Ureter (tissue), 1 donor: ENCODE measurements at places on chromosomes 5 and 9. TPM values are rescaled to one million over a fixed set of nuclear protein-coding genes. Genes with fewer than 3 reads are reported as not detected.

GRCh38 chr5:31516802-31517201 lies 15.1 kb downstream of the DROSHA start:
- DNase-seq = no peak

DNA sequence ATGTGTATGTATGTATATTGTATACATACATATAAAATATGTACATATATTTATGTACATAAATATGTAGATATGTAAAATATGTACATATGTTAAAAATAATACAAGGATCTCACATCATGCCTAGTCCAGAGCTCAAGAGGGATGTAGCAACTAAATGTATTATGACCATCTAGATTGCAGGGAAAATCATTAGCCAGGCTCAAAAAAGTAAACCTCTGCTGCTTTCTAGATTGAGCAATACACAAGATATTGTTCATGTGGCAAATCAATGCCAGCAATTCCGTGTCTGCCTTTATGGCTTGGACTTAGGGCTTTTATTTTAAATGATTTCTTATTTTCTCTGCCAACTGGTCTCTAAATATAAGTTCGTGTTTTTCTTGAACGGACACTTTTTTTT lies 65.2 kb downstream of the RAI14 start:
- DNase-seq = no peak

- DNase-seq = no peak
These were observed 964.7 kb upstream of the PTPRD start for GRCh38 chr9:11577522-11577921.

- DNase-seq = no peak
These were observed 662.1 kb upstream of the FTMT start for GRCh38 chr5:121189342-121190305.

DNA sequence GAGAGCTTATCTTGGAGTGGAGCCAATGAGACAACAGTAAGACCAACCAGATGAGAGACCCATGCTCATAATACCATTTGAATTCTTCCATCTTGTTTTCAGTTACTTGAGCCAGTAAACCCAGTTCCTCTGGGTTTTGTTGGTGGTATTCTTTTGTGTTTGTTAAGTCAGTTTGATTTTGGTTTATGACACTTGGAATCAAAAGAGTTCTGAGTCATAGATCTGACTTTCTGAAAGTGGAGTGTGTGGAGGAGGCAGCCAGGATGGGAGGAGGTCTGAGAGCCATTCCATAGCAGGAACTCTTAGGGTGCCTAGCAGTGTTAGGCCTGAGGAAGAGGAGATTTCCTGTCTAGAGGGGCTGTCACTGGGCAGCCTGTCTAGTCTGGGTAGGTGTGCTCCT lies 24.6 kb upstream of the PANK3 start:
- DNase-seq = no peak

DNA sequence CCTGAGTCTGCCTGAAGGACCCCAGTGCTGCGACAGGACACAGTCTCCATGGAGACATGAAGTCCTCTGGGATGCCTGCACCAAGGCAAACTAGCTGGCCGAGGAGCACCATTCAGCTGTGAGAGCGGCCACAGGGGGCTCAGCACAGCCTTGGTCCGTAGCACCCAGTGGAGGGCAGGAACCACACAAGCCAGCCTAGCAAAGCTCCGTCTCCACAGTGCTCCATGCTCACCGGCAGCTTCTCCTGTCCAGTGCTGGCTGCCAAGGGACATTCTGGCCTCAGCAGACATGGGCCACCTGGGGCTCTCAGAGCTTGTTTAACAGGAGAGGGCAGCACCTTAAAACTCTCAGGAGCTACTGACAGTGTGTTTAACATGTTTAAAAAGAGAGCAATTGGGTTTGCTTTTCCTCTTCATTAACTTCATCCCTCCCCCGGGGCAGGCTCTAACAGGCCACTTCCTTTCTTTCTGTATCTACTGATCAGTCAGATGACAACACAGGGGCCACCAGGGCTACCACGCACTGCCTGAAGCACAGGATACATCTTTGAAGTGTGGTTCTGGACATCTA lies 57.0 kb downstream of the SECISBP2 start:
- peak; percentile 69 for DNase-seq

DNA sequence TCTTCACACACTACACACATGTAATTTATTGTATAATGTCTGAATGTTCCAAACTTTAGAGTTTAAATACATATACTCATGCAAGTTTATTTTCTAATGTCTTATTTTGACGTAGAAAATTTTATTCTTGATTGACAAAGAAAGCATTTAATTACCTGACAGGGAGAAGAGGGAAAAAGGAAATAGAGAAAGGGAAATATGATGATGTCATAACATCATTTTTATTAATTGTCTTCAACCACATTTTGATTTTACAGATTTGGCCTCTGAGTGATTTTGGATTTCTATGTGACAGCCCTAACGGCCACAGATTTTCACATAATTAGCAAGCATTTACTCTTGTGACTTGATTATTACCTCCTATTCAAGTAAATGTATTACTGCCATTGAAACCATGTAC lies 106.1 kb upstream of the FSTL4 start:
- no peak for DNase-seq

- DNase-seq = no peak
These were observed 66.1 kb downstream of the HAPLN1 start for GRCh38 chr5:83654427-83654994.

- no peak for DNase-seq
These were observed 60.9 kb upstream of the RPL26L1 start for GRCh38 chr5:172898218-172898842.

- no peak for DNase-seq
These were observed 5.9 kb downstream of the GFI1B start for GRCh38 chr9:132984202-132985070.

DNA sequence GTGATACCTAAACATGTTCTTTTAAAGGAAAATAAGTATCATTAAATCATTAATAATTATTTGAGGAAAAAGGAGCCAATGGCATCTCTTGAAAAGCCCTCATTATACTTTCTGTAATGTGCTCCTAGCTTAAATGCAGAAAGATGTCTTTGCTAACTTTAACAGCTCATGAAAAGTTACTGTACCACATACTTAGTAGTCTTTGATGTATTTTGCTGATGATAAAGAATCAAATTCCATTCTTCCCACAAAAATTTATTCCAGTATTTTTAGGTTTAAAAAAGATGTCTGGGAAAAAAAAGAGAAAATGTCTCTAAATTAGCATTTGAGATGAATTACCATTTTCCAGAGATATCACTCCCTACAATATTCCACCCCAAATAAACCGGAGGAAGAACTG lies 112.5 kb downstream of the PPP2R2B start:
- no peak for DNase-seq

GRCh38 chr5:88984040-88984439 lies 101.1 kb upstream of the MEF2C start:
- no peak for DNase-seq

DNA sequence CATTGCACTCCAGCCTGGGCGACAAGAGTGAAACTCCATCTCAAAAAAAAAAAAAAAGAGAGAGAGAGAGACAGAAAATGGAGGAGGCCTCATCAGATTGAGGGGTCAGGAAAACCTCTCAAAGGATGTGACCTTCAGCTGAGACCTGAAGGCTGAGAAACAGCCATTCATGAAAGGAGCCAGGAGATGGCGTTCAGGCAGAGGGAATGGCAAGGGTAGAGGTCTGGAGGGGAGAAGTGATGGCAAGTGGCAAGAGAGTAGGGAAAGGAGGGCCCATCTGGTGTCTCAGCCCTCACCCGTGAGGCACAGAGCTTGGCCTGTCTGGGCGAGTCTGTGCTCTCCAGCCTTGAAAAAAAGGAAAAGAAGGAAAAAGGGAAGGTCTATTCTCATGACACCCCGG lies 17.0 kb downstream of the CAMK2A start:
- DNase-seq = no peak

DNA sequence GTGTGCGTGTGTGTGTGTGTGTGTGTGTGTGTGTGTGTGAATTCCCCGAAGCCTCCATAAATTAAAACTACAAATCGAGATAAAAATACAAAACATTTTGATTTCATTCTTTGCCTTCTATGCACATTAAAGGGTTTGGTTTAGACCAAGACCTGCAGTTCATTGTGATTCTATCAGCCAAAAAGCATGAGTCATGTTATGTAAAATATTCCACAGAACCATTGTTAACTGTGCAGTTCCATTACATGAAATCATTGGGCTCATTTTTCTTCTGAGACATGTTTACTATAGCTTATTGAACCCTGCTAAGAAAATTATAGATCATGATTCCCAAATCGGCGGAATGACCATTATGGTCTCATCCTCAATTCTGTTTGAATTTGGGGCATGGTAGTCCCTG lies 11.7 kb downstream of the CAVIN4 start:
- DNase-seq = no peak

- no peak for DNase-seq
These were observed 73.3 kb upstream of the NREP start for GRCh38 chr5:111830333-111830732.

DNA sequence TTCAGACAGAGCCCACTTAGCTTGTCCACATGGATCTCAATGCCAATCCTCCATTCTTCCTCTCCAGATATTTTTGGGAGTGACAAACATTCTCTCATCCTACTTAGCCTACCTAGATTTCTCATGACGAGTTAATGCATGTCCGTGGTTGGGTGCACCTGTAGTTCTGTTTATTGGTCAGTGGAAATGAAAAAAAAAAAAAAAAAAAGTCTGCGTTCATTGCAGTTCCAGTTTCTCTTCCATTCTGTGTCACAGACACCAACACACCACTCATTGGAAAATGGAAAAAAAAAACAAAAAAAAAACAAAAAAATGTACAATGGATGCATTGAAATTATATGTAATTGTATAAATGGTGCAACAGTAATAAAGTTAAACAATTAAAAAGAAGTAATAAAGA lies 59.0 kb downstream of the BASP1 start:
- no peak for DNase-seq

DNA sequence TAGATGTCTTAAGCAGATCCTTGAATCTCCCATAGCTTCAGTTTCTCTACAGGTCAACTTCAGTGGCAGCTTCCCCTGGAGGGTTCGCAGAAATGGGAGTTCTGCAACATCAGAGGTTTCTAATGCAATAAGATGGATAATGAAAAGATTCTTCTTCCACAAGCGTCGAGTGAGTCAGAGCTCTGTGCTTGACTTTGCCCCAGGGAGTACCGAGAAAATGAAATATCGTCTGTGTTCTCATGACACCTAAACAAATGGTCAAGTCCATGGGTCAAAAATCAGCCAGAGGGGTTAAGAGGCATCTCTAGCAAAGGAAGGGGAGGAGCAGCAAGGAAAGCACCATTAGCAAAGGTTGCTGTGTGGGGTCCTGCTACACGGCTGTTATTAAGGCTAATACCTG lies 3.2 kb upstream of the ADRA1B start:
- DNase-seq = no peak

DNA sequence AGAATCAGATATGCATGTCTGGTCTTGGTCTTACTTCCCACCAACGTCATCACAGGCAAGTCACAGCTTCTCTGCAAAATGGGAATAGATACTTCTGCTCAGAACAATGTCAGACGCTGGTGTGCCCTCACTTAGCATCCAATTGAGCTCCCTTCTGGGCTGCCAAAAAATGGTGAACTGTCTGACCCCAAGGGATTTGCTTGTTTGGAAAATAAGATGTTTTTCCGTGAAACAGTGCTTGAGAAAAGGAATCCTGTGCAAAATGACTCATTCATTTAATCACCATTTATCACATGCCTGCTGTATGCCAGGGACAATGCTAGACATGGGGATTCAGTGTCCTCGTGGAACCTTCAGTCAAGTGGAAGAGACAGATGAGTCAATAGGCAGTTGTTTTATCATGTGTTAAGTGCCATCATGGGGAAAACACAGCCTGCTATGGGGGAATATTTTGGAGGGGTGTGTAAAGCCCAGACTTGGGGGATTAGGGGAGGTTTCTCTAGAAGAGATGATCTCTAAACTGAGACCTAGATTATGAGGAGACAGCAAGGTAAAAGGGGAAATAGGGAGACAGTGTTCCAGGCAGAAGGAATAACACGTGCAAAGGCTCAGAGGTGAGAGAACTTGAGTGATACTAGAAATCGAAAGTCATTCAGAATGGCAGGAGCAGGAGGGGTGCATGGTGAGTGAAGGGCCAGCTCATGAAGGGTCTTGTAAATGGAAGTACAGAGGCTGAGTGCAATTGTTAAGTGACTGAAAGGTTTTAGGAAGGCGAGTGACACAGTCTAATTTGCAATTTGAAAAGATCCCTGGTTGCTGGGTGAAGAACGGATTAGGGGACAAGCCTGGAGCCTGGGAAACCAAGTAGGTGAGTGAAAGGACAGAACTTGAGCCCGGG lies 3.9 kb downstream of the NIPAL4 start:
- no peak for DNase-seq

- DNase-seq = no peak
These were observed 56.1 kb downstream of the CFAP90 start for GRCh38 chr5:7794823-7795222.

DNA sequence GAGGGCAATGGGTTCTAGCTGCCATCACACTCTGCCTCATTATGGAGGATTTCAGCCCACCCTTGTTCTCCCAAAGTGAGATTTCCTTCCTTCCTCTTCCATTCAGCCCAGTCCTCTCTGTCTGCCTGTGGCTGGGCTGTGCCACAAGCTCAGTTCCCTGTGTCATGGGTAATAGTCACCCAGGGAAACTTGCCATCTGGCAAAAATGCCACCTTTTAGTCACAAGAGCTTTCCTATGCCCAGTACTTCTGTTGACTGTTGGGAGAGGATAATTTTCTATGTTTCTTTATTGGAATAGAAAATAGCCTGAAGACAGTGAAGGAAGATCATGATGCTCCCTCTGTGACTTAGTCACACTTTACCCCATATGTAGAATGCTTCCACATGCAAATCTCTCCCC lies 71.4 kb downstream of the TLR4 start:
- DNase-seq = no peak

- no peak for DNase-seq
These were observed 512.2 kb upstream of the TNC start for GRCh38 chr9:115629879-115630840.

DNA sequence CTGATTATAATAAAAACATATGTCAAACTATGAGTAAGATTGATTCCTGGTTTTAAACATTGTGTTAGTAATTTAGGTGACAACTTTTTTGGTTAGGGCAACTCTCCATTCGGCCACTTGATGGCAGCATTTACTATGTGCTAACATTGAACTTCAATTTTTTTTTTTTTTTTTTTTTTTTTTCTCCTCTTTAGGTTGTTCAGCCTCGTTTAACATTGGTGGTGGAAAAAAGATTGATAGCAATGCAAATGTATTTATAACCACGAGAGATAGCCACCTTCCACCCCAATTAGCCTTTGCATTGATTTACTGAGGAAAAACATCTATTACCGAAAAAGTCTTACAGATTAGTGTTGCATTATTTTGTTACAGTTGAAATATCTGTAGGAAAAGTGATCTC lies 159.1 kb downstream of the CSNK1G3 start:
- DNase-seq = peak; percentile 55

GRCh38 chr9:127898433-127899127 lies 823 bp downstream of the ST6GALNAC6 start:
- no peak for DNase-seq

GRCh38 chr5:145943674-145944121 lies 7.3 kb downstream of the SH3RF2 start:
- DNase-seq = no peak

The PNPLA7 gene
- total RNA-seq = 9.7 TPM

The UCK1 gene
- total RNA-seq = 20.4 TPM

The CKMT2 gene
- total RNA-seq = 6.6 TPM

The NDFIP1 gene
- 69.6 TPM for total RNA-seq

The XPA gene
- total RNA-seq = 21.7 TPM

The LHX3 gene
- total RNA-seq = not detected

The PAM gene
- 124 TPM for total RNA-seq

The PLGRKT gene
- total RNA-seq = 23.5 TPM

The HSPA4 gene
- 114 TPM for total RNA-seq

The TNFSF8 gene
- 1.5 TPM for total RNA-seq

The TMOD1 gene
- total RNA-seq = 29.3 TPM

The CDO1 gene
- 3.5 TPM for total RNA-seq

The TEX48 gene
- not detected for total RNA-seq

The GABBR2 gene
- total RNA-seq = 12.2 TPM

The SLC6A3 gene
- 0.57 TPM for total RNA-seq
